Activated CD4-positive, alpha-beta T cell treated with anti-CD3 and anti-CD28 coated beads for 1 hour (primary cell): ENCODE measurements at places on chromosomes 3 and 15.

DNA sequence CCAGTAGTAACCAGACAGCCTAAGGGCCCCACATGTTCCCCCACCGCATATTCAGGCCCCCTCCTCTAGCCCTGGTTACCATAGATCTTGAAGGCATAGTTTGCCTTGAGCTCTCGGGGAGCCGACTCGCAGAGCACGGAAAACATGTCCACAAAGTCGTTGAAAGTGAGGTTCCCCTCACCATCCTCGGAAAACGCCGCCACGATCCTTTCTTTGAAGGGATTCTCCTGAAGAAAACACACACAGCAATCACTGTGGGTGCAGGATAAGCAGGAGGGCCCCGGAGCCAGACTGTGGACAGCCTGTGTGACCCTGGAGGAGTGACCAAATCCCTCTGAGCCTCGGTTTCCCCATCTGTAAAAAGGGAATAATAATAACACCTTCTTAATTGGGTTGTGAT is 16.8 kb downstream of the SH2D7 start:
- no peak for DNase-seq

DNA sequence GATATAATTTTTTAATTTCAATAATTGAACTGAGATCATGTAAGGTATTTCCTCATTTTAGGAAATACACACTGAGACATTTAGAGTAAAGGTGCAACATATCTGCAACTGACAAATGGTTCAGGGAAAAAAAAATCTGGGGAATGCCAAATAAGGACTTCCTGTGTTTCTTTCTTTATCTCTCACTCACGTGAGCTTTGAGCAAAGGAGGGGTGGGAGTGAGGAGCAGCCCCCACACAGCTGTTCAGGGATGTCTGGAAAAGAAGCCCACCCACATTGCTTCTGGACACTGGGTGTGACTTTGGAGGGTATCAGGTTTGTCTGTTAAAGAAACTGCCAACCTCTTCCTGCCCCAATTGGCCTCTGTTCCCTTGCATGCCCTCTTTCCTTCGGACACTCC is 5.6 kb upstream of the TP63 start:
- no peak for DNase-seq

DNA sequence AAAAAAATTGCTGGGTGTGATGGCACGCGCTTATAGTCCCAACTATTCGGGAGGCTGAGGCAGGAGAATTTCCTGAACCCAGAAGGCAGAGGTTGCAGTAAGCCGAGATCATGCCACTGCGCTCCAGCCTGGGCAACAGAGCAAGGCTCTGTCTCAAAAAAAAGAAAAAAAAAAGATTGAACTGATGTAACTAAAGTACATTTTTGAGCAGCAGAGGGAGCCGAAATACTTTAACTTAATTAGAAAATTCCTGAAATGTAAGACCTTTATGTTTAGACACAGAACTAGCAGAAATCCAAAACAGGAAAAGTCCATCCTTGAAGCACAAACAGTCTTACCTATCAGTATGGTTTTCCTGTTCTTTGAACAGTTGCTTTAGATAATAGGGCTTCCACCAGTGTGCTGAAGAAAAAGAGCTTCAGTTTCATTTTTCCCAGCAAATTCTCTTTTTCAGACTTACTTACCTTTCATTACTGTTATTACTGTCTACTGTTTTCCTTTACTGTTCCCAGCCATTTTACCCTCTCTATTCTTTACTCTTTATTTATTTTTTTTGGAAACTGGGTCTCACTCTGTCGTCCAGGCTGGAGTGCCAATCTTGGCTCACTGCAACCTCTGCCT is 33.4 kb upstream of the ZNF609 start:
- no peak for DNase-seq

GRCh38 chr3:153319705-153320554 is 157.9 kb downstream of the RAP2B start:
- no peak for DNase-seq

DNA sequence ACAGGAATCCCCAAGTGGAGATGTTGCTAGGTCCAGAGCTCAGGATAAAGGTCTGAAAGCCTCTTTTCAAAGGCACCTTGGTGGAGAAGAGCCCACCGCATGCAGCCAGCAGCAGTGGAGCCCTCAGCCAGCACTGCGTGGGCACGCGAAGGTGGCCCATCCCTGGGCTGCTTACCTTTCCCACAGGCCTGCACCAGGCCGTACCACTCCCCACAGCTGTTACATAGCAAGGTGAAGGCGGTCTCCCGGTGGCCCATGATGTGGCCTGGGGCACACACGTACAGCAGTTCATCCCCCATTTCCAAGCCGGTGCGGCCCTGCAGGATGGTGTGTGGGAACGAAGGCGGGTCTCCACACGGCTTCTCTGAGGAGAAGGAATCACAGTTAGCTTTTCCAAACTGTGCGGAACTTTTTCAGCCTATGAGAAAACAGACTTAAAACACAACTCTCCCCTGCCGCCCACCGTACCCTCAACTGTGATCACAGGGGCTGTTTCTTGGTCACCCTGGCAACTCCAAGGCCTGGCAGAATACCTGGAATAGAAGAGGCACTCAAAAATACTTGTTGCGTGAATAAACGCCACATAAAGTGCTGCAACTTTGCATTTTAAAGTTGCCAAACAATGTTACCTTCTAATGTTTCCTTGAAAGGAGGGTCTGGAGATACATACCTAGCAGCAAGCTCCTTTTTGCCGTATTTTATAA is 43.7 kb downstream of the SUSD5 start:
- no peak for DNase-seq

GRCh38 chr3:124783696-124784095 is 53.4 kb downstream of the UMPS start:
- no peak for DNase-seq

GRCh38 chr3:125140011-125140817 is 72.3 kb downstream of the SLC12A8 start:
- no peak for DNase-seq

DNA sequence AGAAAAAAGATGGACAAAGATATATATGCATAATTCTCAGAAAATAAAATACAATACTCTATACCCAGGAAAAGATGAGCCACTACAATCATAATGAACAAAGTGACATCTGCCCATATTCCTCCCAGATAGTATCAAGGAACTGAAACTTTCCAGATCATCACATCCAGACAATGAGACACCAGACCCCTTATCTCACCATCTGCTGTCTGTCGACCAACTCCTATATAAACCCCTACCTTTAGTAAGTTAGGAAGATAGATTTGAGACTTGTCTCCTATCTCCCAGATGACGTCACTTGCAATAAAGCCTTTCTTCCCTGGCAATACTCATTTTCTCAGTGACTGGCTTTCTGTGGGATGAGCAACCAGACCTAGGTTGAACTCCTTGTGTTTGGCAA is 1071.6 kb downstream of the PLOD2 start:
- no peak for DNase-seq

GRCh38 chr3:76383781-76384180 is 598.4 kb upstream of the ZNF717 start:
- DNase-seq = no peak

- no peak for DNase-seq
Measured at GRCh38 chr3:141302364-141303141, 65.8 kb upstream of the ZBTB38 start.

DNA sequence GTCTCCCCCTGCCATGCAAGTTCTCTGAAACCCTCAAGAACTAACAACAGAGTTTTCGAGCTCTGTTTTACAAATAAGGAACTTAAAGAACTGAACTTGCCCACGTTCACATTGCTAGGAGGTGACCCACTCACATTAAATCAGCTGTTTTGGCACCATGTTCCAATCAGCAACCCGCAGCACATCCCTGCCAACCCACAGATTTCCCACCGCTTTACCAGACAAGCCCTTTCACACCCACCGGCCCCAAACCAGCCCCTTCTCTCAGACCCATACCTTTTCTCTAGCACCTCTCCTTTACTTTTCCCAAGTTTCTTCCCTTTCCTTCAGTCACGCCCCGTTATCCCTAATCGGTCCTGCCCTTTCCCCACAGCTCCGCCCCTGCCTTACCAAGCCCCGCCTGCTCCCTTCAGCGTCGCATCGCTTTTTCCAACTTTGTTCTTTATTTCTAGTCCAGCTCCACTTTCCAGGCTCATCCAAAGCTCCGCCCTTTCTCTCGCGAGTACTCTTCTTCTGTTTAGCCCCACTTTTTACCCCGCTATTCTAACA is 804 bp upstream of the BRPF1 start:
- DNase-seq = no peak

DNA sequence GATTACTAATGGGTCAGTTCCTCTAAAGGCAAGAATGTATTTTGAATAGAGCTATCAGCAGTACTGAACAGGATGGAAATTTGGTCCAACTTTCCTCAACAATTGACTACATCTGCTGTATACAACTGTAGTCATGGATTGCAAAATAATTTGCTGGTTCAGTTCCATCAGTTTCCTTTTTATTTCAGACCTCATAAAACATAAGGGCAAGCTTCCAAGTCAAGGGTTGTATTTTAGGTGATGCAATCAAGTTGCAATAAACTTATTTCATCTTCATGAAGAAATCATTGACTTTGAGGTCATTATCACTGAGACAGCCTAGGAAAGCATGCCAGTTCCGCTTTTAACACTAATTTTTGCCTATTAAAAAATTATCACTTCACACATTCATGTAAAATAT is 90.4 kb upstream of the TSEN2 start:
- no peak for DNase-seq

GRCh38 chr3:107574650-107575049 is 51.9 kb downstream of the BBX start:
- DNase-seq = no peak

DNA sequence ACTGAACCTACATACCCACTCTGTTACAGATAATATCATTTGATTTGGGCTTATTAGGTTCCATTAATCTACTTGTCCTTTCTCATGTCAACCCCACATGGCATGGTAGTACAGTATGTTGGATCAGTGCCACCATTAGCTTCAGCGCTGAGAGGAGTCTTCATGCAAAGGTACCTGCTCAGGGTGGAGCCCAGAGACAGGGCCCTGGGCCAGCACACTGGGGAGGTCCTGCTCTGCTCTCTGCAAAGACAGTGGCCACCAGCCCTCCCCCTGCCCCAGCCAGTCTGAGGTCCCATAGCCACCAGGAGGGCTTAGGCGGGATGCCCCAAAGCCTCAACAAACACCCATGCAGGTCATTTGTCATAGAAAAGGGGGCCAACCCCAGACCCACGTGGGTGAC is 71.0 kb downstream of the ATP10A start:
- no peak for DNase-seq

DNA sequence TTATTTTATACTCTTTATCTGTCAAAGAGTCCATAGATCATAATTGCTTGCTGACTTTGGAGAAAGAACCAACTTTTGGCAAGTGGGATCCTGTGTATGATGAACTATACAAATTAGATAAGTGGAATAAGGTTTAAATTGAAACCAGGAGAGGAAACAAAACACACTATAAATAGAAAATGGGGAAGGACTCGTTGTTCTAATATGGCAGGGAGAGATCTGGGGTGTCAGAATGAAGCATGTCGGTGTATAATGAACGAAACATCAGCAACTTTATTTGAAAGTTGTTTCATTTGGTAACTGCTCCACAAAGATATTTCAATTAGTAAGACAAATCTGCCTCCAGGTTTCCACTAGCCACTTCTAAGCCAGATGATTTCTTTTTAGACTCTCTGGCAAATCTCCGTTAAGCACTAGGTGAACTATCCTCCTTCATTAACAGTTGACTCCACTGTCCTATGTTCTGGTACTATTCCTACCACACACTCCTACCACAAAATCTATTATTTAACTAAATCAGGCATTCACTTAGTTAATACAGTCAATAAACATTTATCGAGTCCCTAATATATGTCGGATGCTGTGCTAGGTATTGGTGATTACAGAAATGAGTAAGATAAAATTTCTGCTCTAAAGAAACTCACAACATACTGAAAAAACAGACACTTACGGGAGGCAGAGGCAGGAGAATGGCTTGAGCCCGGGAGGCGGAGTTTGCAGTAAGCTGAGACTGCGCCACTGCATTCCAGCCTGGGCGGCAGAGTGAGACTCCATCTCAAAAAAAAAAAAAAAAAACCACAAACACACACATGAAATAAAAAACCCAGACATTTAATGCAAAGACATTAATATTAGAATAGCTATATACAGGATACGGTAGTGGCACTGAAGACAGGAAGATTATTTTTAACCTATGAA is 20.1 kb downstream of the SLC15A2 start:
- no peak for DNase-seq

GRCh38 chr3:72812201-72812600 is 36.0 kb downstream of the SHQ1 start:
- DNase-seq = no peak

DNA sequence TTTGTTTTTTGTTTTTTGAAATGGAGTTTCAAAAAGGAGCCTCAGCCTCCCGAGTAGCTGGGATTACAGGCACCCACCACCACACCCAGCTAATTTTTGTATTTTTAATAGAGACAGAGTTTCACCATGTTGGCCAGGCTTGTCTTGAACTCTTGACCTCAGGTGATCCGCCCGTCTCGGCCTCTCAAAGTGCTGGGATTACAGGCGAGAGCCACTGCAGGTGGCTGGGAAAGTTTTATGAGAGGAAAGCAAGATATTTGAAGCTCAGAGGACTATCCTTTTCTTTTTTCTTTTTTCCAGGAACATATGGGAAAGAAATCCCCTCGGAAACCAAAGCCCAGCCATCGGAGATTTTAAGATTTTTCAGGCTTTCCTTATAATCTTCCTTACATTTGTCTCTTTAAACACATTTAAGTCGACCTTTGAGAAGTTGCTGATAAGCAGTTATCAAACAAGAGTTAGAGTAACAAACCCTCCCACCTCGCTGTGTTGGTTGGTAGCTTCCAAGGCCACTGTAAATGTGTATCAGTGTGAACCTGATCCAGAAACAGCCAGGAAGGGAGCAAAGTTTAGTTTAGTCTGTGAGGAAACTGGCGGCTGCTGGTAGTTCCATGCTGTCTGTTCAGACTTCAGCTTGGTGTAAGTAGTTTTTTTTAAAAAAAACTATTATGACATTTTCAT is 34.5 kb upstream of the MAP3K13 start:
- no peak for DNase-seq

GRCh38 chr3:117562000-117562399 is 852.4 kb downstream of the TUSC7 start:
- no peak for DNase-seq

GRCh38 chr15:52037889-52038505 is 19.0 kb downstream of the MAPK6 start:
- no peak for DNase-seq

DNA sequence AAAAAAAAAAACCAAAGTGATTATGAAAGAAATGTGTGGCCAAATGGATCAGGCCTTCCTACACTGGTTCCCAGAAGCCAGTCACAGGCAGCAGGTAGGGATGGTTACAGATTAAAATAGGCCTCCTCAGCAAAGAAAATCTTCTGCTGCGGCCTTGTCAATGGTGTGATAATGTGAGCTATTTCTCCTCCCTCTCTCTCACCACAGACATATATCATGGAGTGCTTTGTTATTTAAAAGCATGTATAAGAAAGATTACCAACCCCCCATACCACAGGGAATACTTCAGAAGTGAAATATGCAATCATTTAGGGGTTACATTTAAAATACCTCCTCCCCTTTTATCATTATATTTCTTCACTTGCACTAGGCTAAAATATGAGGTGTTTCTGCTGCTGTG is 32.2 kb upstream of the LRTM1 start:
- DNase-seq = no peak

- no peak for DNase-seq
Measured at GRCh38 chr3:155241579-155241978, 51.9 kb downstream of the STRIT1 start.

GRCh38 chr3:15825016-15825415 is 27.2 kb upstream of the ANKRD28 start:
- no peak for DNase-seq

- no peak for DNase-seq
Measured at GRCh38 chr3:193872265-193872753, 263.6 kb upstream of the HES1 start.
